ENCODE measurements at places on chromosomes 16 and 17. TPM values are rescaled to one million over a fixed set of nuclear protein-coding genes. Genes with fewer than 3 reads are reported as not detected.

Gene JPH3
- total RNA-seq: 0.16 TPM

Gene CD300H
- total RNA-seq: not detected

Gene PDE6G
- not detected for total RNA-seq

Gene ITGAX
- total RNA-seq: 1.9 TPM

Gene CD300LG
- 0.28 TPM for total RNA-seq

Gene SOX15
- total RNA-seq: 74.0 TPM

Gene SCGB1C2
- not detected for total RNA-seq

Gene SF3B3
- total RNA-seq: 221 TPM

Gene KLHL10
- 0.32 TPM for total RNA-seq

Gene MLLT6
- 40.2 TPM for total RNA-seq

All from esophagus mucosa (tissue), 1 donor.